Stimulated activated CD8-positive, alpha-beta memory T cell treated with anti-CD3 and anti-CD28 coated beads, Interleukin-4, amount 100 ng/mL, for 48 hours (primary cell): ENCODE measurements at places on chromosomes 3 and 15.

DNA sequence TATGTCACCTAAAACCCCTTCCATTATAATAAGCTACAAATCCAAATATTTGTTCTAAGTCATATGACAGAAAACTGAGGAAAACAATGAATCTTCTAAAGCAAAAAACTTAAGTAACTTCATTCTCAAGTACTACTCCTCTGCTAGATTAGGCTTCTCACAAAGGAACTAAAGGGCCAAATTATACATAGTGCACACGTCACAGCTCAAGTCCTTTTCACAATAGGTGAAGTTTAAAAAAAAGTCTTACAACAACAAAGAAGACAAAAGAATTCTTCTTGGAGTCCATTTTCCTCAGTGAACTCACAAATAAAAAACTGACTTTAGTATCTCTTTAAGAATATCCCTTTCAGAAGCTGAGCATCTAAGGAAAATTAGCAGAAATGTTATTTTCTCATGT, 479.9 kb downstream of the MAGI1 start:
- DNase-seq: no peak

GRCh38 chr15:71480556-71480955, 329.8 kb upstream of the NR2E3 start:
- no peak for DNase-seq

DNA sequence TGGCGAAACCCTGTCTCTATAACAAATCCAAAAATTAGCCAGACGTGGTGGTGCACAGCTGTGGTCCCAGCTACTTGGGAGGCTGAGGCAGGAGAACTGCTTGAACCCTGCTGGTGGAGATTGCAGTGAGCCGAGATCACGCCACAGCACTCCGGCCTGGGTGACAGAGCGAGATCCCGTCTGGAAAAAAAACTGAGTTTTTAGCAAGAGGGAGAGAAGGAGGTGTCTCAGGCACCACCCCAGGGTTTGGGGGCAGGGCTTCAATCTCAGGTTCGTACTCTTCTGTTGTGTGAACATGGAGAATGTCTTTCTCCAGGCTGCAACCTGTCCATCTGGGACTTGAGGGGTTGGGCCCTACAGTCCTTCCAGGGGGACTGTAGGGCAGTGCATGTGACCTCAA, 2.7 kb downstream of the CHRNA3 start:
- DNase-seq: no peak

DNA sequence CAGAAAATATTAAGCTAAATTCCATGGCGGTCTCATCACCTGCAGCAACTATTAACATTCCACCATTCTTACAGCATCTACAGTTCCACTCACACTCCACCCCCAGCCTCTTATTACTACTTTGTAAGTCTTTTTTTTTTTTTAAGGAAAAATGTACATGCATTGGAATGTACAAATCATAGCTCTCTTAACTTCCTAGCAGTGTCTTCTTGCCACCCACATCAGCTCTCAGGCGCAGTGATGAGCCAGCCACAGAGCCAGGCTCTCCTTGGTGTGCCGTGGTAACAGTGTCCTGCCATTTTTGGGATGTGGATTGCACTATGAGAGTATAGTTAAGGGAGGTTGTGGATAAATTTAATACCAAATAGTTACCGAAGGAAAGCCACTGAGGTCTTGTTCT, 17.8 kb downstream of the ABHD17C start:
- DNase-seq: no peak

DNA sequence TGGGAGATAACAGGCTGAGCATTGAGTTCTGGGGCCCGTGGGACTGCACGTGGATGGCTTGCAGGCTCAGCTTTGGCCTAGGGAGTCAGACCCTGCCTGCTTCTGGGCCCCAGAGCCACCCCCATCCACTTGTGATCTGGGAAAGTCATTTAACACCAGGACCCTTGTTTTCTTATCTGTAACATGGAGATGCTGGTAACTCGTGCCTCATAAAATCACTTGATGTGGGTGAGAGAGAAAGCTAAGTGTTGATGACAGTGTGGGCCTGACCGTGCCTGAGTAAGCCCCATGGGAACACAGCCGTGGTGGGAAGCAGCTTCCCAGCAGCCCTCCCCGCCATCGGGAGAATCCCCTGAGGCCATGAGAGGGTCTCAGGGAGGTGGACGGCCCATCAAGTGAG, 378.1 kb downstream of the GABRB3 start:
- no peak for DNase-seq

GRCh38 chr3:178486903-178487302, 49.3 kb upstream of the KCNMB2 start:
- no peak for DNase-seq

- no peak for DNase-seq
These were observed 427.6 kb upstream of the SEMA6D start for GRCh38 chr15:47289656-47290055.

GRCh38 chr15:76200083-76200465, 111.2 kb downstream of the ETFA start:
- no peak for DNase-seq

- no peak for DNase-seq
These were observed 243.5 kb downstream of the NFKBIZ start for GRCh38 chr3:102092617-102093466.

GRCh38 chr15:29035336-29036285, 149.8 kb downstream of the APBA2 start:
- DNase-seq: no peak

DNA sequence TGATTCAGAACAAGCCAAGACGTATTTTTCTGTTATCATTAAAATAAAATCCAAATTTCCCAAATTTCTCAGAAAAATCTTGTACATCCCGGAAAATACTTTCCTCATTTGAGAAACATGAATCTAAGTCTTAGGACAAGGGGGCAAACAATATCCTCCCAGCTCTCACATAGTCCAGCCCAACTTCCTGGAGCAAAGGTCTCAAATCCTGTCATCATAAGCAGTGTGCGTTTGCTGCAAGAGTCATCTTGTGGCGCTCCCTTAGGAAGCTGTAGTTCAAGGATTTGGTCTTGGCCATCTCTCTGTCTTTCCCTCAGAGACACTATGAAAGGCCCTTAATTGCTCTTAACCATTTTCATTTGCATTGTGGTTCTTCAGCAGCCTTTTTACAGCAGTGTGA, 57.5 kb upstream of the GSK3B start:
- no peak for DNase-seq

DNA sequence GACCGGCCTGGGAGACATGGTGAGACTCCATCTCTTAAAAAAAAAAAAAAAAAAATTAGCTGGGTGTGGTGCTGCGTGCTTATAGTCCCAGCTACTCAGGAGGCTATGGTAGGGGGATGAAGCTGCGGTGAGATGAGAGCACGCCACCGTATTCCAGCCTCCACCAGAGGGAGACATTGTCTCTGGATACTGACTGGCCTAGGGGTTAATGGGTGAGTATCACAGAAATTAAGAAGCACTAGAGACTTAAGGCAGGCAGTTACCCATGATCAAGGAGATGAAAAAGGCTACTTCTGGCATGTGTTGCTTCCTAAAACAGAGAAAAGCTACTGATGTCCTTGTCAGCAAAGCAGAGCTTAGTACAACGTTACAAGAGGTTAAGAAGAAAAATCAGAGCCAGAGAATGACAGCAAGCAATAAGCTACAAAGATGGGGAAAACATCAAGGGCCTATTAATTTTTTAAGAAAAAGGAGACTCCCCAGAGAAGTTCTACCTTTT, 8.6 kb downstream of the TFRC start:
- peak; percentile 64 for DNase-seq

GRCh38 chr15:57680021-57680420, 26.5 kb upstream of the POLR2M start:
- no peak for DNase-seq

- DNase-seq: no peak
These were observed 48.7 kb upstream of the PCSK6 start for GRCh38 chr15:101538177-101538576.

DNA sequence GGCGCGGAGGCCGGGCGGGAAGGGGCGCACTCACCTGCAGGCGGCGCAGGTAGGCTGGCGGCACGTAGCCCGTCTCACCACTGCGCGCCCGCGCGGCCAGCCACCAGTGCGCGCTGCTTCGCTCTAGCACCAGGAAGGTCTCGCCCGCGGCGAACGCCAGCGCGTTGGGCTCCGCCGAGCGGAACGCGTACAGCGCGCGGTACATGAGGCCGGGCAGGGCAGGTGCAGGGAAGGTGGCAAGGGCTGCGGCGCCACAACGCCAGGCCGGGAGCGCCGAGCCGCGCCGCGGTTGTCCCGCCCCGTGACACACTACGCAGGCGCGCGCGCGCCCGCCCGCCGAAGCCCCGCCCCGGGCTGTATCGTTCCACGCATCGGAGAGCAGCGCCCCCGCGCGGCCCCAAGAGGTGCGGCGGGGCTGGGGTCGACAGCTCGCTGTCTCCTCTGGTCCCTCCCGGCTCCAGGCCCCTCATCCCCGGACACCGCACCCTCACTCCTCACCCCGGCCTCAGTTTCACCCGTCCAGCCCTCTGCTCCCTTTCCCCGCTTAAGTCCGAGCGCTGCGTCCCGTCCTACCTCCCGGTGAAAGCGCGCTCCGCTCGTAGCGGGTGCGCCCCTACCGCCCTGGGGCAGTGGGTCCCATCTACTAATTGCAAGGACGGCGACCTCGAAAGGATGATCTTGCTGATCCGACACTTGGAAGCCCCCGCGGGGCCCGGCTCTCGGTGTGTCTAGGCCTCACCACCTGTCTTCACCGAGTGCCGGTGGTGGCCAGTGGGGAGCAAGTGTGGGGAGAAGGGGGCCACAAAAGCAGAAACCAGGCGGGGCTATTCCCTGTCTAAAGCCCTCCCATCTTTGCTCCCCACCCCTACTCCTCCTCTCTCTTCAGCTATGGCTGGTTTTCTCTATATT, at the start of gene NCKIPSD:
Gene NCKIPSD, minus strand, starts transcription at position 313 of the 909 bp plus-strand sequence. Its CDS starts 108 bp downstream, at position 205.
- DNase-seq: peak; percentile 95

DNA sequence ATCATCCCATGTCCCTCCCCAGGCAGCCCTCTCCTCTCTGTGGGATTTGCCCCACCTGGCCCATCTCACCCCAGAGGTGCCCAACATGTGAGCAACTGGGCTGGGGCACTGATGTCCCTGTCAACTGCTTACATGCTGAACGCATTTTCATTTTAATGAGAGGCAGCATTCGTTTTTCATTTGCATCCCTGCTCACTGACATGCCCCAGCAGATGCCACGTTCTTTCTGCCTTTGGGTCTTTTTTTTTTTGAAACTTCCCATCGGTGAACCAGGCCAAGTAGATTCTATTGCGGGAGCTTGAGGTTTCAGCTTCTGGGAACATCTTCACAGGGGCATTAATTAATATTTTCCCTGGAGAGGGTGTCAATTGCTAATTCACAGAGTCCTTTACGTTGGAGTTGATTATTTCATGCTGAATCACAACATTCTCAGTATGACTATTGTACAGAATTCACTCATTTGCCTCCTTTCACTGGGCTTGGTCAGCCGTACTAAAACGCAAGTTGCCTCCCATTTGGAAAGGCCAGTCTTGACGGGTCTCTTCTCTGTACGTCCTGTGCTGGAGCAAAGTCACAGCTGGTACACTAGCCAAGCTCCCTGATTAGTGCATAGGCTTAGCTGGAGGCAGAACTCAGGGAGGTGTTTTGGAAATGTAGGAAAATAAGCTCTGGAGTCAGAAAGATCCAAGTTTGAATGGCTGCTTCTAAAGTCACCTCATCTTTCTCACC, 69.8 kb downstream of the CHRNA7 start:
- DNase-seq: no peak

GRCh38 chr3:105938806-105939205, 70.0 kb upstream of the CBLB start:
- DNase-seq: no peak

- DNase-seq: no peak
These were observed 154.4 kb downstream of the PEX5L start for GRCh38 chr3:179882292-179882691.

DNA sequence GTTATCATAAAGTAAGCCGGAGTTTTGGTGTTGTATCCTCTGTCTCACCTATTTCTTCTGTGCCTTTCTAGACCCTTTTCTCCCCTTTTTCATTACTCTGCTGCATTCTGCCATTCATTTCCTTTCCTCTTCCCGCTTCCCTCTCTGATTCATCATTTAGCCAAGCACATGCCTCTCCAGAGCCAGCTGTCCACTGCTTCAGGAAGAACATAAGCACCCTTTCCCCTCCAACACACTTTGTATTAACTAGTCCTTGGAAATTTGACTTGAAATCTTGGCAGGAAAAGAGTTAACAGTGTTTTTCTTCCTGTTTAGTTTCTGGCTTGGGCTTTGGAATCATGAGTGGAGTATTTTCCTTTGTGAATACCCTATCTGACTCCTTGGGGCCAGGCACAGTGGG, 9.7 kb downstream of the APH1B start:
- no peak for DNase-seq

- no peak for DNase-seq
These were observed 7.4 kb downstream of the MESD start for GRCh38 chr15:80982205-80982604.

DNA sequence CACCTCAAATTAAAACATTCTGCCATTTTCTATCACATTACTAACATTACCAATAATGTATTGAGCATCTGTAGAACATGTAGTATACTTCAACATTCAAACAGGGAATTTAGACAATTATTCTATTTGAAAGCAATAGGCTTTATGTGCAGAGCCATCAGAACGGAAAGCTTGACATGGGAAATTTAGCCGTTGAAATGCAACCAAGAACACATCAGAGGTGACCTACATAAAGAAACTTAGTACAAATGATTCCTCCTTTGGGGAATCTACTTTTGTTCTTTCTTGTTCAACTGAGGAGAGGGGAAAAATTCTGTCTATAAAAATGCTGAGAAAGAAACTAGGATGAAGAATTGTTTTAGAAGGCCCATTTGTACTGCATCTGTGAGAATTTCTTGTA, 38.6 kb upstream of the RBMS3 start:
- no peak for DNase-seq

DNA sequence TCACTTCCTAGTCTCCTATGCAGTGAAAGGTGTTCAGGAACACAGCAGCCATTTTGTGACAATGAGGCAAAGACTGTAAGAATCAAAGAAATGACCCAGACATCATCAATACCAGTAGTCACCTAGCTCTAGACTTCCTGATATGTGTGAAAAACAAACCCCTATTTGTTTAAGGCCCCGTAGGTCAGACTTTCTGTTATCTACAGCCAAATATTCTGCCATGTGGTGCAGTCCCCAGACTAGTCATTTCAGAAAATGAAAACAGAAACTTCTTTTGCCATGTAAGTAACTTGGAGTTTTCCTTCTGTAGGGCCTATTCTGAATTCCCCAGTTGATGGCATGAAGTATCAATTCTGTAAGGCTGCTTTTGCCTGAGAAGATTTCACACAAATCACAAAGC, 181.7 kb upstream of the SNTN start:
- DNase-seq: no peak
